ENCODE measurements at places on chromosomes 1 and 21.
A peak's percentile ranks its signal among the peaks of the same experiment; 100 is the strongest.

DNA sequence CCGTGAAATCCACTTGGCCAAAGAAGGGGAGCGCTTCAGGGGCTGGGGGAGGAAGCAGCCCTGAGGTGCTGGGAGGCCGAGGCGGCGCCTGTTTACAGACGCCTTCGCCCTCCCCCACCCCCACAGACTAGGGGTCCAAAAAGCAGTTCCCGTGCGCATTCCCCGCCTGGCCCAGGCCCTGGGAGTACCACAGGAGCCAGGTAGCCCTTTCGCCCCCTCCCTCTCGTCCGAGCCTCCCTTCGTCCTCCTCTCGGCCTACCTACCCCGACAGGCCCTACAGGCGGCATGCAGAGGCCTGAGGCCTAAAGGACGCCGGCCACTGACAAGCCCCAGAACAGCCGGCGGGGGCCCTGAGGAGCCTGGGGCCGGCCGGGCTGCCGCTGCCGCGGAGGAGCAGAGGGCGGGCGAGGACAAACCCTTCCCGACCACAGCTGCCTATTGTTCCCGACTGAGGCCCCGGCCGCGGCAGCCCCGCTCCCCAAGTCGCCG lies 522 bp downstream of the RC3H1 start:
- DNase-seq: peak; percentile 52

DNA sequence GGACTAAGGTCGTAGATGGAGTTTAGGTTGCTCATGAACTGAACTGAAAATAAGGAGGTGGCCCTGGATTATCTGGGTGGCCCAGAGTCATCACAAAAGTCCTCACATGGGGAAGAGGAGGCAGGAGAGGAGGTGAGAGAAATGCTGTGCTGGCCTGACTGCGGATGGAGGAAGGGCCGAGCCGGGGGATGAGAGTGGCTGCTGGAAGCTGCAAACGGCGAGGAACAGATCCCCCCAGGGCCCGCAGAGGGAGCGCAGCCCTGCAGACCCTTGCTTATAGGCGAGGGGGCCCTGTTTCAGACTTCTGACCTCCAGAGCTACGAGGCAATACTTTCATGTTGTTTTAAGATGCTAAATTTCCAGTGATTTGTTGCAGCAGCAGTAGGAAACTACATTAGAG lies 102.7 kb upstream of the C1orf174 start:
- no peak for DNase-seq

- DNase-seq: no peak
Observed at GRCh38 chr1:154406572-154406879, 1.4 kb downstream of the IL6R start.

GRCh38 chr1:41673806-41674205 lies 189.3 kb upstream of the EDN2 start:
- peak; percentile 43 for DNase-seq

- no peak for DNase-seq
Observed at GRCh38 chr21:39150877-39151276, 32.4 kb downstream of the PSMG1 start.

DNA sequence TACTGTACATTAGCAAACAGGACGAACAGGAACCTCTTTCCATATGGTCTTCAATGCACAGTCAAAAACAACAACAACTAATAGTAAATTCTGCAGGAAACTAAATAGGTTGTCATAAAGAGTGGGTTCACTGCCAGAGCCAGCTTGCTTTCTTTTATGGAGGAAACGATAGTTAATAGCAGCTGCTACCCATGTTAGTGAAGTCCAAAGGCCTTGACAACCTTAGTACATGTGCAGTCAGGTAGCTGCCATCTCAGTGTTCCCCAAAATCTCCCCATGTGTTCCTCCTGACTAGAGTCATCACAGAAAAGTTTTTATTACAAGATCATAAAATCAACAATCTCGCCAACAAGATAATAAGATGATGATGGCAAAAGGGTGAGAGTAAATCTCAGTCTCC lies 16.6 kb upstream of the ADORA3 start:
- no peak for DNase-seq

- peak; percentile 58 for DNase-seq
Observed at GRCh38 chr1:227729881-227730629, 5.0 kb downstream of the JMJD4 start.

DNA sequence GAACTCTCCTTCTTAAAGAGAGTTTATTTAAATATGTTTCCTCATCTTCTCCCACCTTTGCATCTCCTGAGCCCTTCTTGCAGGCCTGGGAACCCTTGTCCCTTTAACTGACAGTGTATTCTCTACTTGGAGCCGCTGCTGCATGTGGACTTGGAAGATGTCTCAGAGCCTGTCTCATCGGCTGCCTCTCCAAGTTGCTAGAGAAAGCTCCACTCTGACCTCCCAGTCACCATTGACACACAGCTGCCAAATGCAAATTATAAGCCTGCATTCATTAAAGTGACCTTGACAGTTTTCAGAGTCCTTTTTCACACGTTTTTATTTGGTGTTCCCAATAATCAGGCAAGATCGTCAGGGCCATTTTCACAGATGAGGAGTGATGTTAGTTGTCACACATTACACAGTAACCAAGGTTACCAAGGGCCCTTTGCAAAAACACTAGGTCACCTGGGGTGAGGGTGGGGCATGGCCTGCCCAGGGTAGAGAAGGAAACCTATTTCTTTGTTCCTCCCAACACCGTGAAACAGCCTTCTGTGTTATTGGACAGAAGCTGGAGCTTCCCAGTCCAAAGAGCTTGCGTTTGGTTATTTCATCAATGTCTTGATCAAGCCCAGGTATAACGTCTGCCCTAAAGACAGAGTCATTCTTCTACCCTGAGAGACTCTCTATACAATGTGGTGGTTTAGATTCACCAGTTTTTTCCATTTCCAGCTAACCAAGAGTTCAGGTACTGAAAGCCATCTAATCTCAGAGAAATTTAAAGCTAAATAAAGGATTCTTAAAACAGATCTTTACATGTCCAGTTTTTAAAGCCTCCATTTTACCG lies 164.1 kb downstream of the GALNT2 start:
- no peak for DNase-seq

- no peak for DNase-seq
Observed at GRCh38 chr1:27349784-27350662, 8.2 kb downstream of the SYTL1 start.

DNA sequence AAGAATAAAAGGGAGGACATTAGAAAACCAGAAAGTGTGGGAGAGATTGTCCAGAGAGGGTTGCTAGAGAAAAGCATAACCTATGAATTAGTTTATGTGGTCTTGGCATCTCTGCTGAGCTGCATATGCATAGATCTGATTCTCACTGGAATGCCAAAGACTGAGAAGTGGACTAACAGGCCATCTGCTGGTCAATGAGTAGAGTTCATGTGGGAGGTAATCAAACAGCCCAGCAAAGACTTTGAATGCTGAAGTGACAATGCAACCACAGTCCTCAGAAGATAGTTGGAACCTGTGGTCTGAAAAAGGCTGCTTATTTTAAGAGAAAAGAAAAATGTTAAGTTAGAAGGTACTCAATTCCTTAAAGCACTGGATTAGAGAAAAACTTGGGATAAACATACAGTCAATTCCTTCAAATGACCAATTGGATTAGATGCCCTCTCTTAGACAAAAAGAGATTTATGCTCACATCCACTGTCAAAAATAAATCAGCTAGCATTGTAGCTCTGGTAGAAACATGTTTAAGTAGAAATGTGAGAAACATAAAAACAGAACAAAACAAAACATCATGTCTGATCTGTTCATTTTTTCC lies 382.8 kb downstream of the AMY1C start:
- DNase-seq: no peak

GRCh38 chr1:212587888-212588510 lies 20.6 kb upstream of the ATF3 start:
- DNase-seq: no peak

DNA sequence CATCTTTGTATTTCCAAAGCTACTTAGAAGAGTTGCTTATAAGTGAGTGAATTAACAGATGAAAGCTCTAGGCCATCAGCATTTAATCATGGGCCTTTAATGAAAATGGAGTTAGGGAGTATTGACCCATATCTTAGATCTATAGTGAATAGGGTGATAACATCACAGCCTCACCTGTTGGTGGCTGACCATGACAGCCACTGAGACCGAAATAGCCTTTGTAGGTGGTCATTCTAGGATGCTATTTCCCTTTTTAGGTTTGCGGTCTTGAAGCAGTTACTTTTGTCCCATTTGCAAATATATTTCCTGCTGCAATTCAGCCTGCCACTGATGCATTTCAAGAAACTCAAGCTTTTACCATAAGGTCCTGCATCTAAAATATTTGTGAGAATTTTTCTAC lies 410.1 kb upstream of the LYPLAL1 start:
- DNase-seq: no peak

- DNase-seq: no peak
Observed at GRCh38 chr21:28393279-28393678, 599.4 kb downstream of the LTN1 start.

GRCh38 chr1:187415065-187415464 lies 586.3 kb downstream of the PLA2G4A start:
- no peak for DNase-seq

DNA sequence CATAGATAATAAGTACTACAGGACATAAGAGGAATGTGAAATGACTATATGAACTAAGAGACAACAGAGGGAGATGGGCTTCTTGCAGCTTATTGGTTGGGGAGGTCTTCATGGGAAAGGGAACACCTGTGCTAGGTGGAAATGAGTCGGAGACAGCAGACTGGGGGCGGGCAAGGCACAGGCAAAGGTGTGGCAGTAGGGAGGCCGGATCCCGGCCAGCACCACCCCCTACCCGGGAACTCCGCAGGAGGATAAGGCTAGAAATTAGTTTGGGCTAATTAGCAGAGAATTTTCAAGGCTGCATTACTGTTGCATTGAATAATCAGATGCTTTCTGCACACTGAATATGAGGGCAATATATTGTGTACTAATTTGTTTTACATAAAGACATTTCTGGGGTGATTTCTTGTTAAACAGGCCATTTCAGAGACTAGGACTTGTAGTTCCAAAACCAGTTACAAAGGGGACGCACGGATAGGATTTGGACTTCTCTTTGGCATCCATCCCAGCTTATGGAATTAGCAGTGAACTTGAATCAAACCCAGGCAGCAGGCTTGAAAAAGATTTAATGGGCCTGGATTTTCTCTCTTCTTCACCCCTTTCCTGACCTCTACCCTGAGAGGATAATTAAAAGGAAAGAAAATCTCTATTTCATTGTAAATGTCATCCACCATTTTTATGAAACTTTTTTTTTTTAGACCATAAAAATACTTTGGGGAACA lies 2.2 kb upstream of the HUNK start:
- no peak for DNase-seq

GRCh38 chr1:54709547-54710292 lies 5.9 kb upstream of the TTC4 start:
- no peak for DNase-seq

GRCh38 chr1:33599516-33600115 lies 127.2 kb downstream of the ZSCAN20 start:
- DNase-seq: no peak

GRCh38 chr1:28811766-28812668 lies at the start of gene OPRD1:
TSS of gene OPRD1 (plus strand) at chr1:28812170. CDS start at chr1:28812384, 214 bp downstream.
- DNase-seq: no peak

- DNase-seq: no peak
Observed at GRCh38 chr1:226659641-226660040, 79.4 kb downstream of the ITPKB start.

GRCh38 chr1:202585590-202585933 lies 124.7 kb downstream of the SYT2 start:
- no peak for DNase-seq

DNA sequence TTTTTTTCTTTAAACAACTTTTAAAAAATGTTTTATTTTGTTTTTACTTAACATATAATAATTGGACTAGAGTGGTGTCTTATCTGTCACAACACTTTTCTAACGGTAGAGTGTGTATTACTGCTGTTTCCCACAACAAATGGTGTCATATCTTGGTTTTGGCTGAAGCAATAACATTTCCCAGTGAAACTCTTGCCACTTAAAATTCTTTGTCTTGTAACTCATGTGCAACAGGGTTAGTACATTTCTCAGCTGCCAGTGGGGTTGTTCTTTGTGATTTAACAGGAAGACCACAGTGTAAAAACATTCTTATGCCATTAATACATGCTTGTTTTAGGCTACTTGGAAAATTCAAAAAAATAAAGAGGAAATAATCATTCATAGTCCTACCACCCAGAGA lies 43.5 kb downstream of the ALPL start:
- DNase-seq: no peak

- no peak for DNase-seq
Observed at GRCh38 chr1:188462837-188463236, 1634.1 kb downstream of the PLA2G4A start.

GRCh38 chr1:54105080-54105479 lies 47.7 kb downstream of the CDCP2 start:
- no peak for DNase-seq

DNA sequence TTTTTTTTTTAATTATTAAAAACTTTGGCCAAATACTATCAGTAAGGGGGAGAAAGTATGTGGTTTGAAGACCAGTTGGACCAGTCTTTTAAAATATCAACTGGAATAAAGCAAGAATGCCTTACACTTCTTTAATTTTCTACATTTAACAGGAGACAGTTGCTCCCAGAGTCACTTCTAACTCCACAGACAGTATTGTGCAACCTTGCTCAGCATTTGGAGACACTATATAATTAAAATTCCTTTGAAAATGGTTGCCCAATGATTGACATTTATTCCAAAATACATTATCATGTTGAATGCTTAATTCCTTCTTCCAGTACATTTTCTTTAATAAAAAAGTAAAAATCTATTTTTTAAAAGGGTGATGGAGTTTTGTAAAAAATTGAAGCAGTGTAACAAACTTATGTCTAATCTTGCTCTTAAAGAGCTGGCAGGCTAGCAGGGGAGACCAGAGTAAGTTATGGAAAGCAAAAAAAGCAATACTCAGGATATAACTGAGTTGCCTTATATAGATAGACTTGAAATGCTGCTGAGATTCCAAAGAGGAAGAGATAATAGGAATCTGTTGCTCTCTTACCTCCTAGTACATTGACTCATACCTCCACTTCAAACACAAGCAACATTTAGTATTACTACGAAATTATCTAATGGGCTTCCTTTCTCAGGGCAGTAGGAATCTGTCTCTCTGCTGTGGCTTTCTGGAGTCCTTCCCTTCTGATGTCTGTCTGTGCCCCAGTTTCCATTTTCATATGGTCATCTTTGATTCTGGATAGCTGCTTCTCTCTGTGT lies 69.7 kb upstream of the RGL1 start:
- DNase-seq: no peak

- DNase-seq: no peak
Observed at GRCh38 chr1:217895841-217896240, 264.7 kb downstream of the SPATA17 start.

- no peak for DNase-seq
Observed at GRCh38 chr1:234997201-234997895, 131.3 kb downstream of the TOMM20 start.

DNA sequence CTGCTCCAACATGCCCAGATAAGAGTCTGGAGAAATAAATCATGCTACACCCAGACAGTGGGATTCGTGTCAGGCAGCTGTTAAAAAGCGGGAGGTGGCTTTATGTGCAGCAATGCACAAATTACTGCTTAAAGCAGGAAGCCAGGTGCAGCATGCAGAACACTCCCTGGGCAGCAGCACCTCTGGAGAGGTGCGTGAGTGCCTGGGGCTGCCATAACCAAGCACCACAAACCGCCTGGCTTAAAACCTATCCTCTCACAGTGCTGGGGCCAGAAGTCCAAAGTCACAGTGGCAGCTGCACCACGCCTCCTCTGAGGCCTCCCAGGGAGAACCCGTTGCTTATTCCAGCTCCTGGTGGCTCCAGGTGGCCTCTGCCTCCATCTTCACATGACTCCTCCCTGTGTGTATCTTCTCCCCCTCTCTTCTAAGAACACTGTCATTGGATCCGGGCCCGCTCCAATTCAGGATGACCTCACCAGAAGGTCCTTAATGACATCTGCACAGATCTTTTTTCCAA lies 115.6 kb downstream of the SIK1 start:
- DNase-seq: no peak

- DNase-seq: no peak
Observed at GRCh38 chr1:57550092-57550491, 126.2 kb upstream of the DAB1 start.

- DNase-seq: no peak
Observed at GRCh38 chr1:205842229-205842628, 7.7 kb downstream of the PM20D1 start.

All from stimulated activated CD4-positive, alpha-beta T cell treated with anti-CD3 and anti-CD28 coated beads, Interleukin-2, amount 100 ng/mL, for 24 hours (primary cell).